ENCODE measurements at places on chromosomes 1 and 21. TPM values are rescaled to one million over a fixed set of nuclear protein-coding genes. Genes with fewer than 3 reads are reported as not detected.

- DNase-seq = no peak
Measured at GRCh38 chr21:41509733-41510132, 1.8 kb upstream of the TMPRSS2 start.

DNA sequence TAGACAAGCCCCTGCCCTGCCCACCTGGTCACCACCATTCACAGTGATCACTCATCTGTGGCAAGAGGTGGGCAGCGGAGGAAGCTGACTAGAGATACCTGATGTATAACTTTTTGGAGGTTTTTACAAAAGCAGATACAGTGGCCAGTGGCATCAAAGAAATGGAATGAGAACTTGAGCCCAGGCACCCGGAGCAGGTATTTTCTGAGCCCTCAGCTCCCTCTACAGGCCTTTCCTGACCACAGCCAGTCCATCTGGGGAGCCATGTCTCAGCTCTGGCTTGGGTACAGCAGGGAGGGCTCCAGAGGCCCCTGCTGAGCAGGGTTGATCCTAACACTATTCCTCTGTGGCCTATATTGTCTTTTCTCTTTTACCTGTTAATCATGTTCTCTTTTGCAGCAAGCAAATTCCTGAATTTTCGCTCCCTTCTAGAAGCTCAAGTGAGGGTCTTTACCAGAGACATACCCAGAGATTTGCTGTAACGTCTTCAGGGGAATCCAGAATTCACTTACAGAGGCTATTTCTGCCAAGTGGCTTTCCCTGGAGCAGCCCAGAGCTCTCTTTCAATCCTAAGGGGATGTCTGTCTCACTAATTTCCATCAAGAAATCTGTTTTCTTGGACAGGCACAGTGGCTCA lies 27.3 kb downstream of the GPR157 start:
- peak; percentile 94 for DNase-seq

CYP4A22 gene
- not detected for total RNA-seq

GRCh38 chr21:26832546-26832945 lies 12.7 kb downstream of the ADAMTS1 start:
- DNase-seq = no peak

DNA sequence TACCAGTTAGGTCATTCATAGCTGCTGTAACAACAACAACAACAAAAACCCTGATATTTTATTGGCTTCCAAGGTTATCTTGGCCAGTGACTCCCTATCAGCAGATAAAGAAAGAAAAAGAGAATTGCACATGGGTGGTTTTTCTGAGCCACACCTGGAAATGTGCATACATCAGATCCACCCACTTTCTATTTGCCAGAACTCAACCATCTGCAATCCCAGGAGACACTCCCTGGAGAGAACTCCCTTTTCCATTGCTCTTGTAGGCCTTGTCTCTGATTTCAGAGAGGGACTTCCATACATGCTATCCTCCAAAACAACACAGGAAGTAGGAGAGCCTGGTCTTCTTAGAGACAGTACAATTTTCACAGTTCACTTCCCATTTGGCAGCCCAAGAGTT lies 74.9 kb upstream of the ZC3H11B start:
- DNase-seq = no peak

IL20 gene
- total RNA-seq = not detected

GRCh38 chr1:51843948-51844347 lies 34.6 kb downstream of the NRDC start:
- DNase-seq = peak; percentile 52

- DNase-seq = no peak
Measured at GRCh38 chr1:168466714-168467131, 77.1 kb downstream of the XCL2 start.

DNA sequence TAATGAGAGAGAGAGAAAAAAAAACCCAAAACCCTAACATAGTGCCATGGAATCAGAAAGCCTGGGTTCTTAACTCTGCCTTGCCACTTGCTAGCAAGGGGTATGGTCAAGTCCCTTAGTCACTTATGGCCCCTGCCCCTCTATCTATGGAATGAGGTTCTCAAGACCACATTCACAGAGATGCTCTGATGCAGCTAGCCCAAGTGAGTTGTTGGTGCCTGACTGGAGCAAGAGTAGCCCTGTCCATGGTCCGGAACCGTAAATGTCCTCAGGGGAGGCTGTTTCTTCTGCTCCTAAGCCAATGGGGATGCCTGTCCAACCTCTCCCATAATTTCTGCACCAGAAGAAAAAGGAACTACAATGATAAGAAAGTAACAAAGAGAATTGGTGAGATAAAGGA lies 56.8 kb downstream of the CSMD2 start:
- no peak for DNase-seq

BMP8B gene
- 0.29 TPM for total RNA-seq

TLR5 gene
- total RNA-seq = 0.88 TPM

DNA sequence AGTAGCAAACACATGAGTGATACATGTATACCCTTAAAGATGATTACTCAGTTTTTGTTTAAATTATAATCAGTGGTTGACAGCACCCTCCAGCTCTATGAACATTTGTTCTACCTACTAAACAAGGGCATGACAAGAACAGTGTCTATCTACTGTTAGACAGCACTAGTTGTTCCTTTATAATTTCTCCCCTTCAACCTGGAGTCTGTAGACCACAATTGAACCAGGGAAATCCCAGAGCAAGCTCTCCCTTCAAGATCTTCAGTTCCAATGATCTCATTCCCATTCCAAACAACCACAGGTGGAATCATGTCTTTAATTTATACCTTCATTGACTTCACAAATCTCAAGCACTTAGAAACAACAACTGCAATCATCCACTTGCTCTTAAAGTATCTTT lies 216.1 kb downstream of the HHIPL2 start:
- no peak for DNase-seq

DNA sequence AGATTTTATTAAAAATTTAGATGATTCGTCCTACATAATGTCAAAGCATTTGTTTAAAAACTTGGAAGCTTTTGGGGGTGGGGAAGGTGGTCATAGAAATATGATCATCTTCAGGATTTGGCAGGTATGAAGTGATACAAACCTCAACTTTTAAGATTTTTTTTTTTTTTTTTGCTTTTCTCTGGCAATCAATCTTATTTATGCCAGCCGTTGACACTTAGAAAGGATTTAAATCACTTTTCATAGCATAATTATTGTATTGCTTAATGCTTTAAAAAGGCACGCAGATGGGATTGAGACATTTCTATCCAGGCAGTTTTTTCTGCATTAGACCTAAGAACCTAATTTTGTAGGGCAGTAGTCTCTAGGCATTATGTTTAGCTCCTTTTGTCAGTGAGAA lies 19.7 kb downstream of the MRPS6 start:
- no peak for DNase-seq

- no peak for DNase-seq
Measured at GRCh38 chr1:158290321-158290844, 660 bp downstream of the CD1C start.

DNA sequence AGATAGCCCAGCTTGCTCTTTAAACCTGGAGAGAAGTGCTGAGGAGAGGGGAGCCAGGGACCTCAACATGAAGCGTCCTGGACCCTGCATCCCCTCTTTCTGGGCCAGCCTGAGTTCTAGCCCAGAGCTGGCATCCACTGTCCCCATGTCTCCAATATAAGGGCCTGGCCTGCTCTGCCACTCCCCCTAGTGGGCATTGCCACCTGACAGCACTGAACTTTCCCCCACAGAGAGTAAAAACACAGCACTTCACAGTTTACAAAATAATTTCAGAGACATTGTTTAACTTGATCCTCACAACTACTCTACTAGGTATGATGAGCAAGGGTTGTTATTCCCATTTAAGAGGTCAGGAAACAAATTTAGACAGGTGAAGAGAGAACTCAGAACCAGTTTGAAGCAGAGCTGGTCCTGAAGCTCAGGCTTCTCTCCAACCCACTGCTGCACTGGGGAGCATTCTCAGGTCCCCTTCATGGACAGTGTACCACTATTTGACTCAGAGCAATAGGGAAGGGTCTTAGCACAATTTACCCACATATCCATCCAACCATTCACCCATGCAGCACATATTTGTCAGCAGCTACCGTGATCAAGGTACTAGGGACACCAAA lies 151.2 kb downstream of the DMRTA2 start:
- no peak for DNase-seq

JTB gene
- 162 TPM for total RNA-seq

FLG gene
- total RNA-seq = 4.4 TPM

FMO1 gene
- total RNA-seq = not detected

DNA sequence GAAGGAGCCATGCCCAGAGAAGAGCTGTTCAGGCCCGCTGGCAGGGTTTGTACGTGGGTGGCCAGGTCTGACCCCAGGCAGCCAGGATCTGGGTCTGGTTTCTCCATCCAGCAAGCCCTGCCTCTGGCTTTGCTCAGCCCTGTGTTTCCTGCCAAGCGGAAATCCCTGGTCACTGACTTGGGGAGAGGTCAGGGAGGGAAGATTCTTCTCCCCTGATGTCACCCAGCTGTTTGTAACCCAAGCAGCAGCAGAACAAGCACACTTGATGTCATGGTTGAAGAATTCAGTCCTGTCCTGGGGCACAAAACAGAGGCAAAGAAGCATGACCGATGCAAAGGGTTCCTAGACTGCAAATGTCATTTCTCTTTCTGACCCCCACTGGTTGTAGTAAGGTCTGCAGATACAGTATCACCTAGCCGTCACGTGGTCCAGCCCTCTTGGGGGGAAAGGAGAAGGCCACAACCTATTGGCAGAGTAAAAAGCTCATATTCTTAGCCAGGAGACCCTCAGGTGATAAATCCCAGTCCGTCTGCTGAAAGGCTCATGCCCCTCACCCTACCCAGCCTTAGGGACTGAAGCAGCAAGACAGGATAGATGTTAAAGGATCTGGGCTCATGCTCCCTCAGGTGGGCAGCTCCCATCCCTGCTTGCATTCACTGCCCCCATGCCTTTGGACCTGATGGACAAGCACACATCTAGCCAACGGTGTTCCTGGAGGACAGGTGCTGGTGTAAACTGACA lies 120.9 kb downstream of the SYT2 start:
- DNase-seq = peak; percentile 94

GNAT2 gene
- total RNA-seq = 0.29 TPM

All from osteoblast (primary cell).